NCI-H1105 treated with DMSO at 0.1 percent for 48 hours (cell line): ENCODE measurements at places on chromosomes 7 and 10.

DNA sequence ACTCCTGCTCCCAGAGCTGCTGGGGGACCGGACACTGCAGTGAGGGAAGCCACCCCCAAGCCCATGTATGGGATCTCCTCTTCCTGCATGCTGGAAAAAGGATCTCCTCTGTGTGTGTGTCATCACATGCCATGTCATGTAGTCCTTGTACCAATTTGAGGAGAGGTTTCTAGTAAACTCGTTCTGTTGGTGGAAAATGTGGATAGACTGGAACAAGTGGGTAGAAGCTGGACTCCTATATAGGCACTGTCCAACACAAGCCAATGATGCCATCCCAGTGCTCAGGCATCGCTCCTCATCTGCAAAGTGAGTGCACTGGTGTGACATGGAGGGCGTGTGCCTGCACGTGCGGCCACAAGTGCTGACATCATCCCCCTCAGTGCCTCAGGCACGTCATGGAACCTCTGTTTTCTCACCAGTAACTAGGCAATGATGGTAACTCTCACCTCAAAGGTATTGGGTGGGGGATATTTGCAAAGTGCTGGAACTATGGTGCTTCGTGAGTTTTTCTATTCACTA is 19.3 kb downstream of the MYO1G start:
- DNase-seq = no peak

- DNase-seq = no peak
These were observed 69.6 kb downstream of the SEM1 start for GRCh38 chr7:96640054-96640453.

DNA sequence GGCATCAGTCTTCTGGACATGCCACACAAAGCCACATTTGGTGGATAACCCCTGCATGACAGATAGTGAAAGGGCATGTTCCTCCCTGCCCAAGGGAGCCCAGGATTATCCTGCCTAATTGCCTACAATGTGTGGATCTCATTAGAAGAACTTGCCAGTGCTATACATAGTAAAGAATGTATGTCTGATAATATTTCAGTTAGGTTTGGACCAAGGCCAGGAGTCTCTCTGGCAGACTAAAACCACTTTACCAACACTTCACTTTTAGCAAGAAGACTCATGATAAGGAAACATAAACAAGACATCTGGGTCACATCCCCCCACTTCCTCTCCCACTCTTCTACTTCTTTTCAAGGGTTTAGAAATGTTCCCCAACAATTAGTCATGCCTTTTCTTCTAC is 196.7 kb downstream of the MTERF1 start:
- peak; percentile 75 for DNase-seq

DNA sequence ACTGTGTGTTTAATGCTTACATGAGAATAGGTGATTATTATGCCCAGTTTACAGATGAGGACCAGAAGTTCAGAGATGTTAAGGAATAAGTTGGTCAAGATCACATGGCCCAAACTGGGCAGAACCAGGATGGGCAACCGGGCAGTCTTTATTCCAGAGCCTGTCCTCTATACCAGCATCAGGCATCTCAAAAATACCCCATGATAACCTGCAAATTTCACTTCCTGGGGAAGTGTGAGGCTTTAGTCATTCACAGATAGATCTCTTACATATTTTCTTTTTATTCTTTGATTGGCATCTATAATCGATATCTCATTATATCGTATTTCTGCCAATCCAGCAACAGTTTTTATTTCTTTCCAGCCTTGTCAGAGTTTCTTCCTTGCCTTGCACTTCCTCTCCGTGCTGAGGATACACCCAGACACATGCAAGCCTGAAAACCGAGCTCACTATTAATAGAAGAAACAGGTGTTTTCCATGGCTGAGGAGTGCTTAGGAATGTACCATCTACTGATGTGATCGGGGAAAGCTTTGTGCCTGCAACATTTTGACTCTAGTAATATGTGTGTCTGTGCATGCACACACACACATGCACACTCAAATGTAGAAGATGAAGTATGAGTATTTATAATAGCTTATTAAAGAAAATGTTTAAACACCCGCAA is 82.4 kb downstream of the CREM start:
- DNase-seq = no peak

GRCh38 chr7:133470-133869 is 58.9 kb upstream of the FAM20C start:
- no peak for DNase-seq

GRCh38 chr7:35465791-35466336 is 212.0 kb upstream of the TBX20 start:
- DNase-seq = peak; percentile 98

- no peak for DNase-seq
These were observed 505.1 kb downstream of the DNAJB6 start for GRCh38 chr7:157841773-157842370.

- no peak for DNase-seq
These were observed 41.5 kb upstream of the SEMA3C start for GRCh38 chr7:80960244-80960795.

- no peak for DNase-seq
These were observed 100.8 kb downstream of the ACTR3B start for GRCh38 chr7:152860310-152860709.

DNA sequence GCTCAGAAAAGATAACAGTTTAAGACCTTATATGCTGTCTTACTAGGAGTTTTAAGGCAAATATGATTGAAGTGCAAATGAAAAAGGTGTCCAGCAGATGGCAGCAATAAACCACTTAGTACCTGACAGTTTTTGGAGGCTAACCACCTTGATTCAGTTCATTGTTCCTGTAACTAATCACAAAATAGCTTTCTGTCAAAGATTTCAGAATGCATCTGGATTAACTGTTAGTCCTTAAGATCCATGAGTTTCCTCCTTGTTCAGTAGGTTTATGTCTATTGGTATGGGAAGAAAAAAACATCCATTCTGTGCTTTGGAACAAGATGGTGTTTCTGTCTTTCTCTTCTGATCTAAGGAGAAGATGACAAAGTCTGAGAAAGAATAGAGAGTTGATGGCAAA is 46.6 kb downstream of the CCSER2 start:
- DNase-seq = peak; percentile 42

DNA sequence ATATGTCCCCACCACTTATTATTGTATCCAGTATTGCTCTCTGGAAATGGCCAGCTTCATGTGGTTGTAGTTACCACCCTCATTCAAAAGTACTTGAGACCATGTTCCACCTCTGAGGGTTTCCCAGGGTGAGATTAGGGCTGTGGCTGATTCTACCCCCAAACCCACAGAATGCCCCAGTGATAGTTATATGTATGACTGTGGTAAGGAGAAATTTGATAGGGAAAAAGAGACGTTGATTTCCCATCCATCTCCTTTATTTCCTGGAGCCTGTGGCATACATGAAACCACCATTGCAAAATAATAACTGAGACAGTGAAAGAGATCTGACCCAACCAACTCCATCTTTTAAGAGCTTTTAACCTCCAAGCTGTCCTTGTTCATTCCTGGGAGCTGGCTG is 25.2 kb downstream of the ARL5B start:
- DNase-seq = no peak

GRCh38 chr7:139972029-139972428 is 90.7 kb downstream of the PARP12 start:
- DNase-seq = no peak
